ENCODE measurements at places on chromosomes 12 and 14.

GRCh38 chr14:96105926-96106441 lies 66.8 kb downstream of the C14orf132 start:
- no peak for DNase-seq

DNA sequence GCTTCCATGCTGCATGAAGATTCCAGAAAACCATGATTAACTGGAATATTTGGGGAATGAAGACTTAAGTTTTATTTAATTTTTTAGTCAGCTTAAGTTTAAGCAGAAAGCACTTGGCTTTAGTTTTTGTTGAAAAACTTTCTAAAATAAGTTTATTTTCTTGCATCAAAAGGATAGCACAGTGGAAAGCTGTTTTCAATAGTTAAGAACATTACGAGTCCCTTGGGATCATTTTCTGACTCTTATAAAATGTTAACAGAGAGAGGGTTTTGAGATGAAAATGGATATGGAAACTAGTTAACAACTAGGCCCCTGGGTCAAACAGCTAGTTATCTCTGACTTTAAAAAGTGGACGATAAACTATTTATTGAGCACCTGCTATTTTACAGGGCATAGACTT lies 181.9 kb upstream of the SLC38A2 start:
- no peak for DNase-seq

- no peak for DNase-seq
Measured at GRCh38 chr14:43116341-43116740, 1390.7 kb downstream of the FSCB start.

DNA sequence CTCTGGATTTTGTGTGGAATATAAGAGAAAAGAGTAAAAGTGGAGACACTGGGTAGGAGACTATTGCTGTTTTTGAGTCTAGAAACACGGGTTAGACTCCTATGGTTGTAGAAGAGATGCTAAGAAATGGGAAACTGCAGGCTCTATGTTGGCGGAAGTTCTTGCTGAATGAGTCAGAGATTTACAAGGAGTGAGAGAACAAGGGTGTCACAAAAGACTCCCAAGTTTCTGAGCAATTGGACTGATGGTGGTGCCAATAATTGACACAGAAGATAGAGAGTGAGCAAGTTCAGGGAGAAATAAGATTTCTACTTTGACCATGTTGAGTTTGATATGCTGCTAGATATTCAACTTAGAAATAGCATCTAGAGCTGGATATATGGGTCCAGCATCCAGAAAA lies 2.6 kb upstream of the PRKD1 start:
- DNase-seq, result peak; percentile 43

DNA sequence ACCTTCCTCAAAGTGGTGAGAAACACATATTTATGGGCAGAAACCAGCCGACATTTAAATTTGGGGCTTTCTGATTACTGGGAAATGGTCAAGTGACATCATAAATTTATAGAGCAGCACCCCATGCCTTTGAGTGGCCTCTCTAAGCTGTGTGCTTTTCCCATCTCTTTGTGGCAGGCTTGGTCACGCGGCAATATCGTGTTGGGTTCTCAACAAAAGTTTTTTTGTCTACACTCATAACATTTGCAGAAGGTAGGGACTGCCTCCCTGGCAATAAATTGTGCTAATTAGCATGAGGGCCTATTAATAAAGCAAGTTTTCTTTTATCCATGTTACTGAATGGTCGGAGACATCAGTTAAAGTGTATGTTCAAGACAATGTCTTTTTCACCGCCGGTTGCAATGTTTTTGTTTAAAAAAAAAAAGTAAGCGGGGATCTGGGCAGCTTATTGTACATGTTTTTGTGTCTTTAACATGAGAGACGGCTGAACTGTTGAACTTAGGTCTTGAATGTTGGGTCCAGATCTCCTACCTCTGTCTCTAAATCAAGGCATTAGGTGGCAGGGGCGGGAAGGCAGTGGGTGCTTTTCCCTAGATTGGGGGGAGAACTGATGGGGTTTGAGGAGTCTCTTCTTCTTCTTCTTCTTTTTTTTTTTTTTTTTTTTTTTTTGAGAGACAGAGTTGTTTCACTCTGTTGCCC lies 193.3 kb downstream of the PHETA1 start:
- DNase-seq, result no peak

DNA sequence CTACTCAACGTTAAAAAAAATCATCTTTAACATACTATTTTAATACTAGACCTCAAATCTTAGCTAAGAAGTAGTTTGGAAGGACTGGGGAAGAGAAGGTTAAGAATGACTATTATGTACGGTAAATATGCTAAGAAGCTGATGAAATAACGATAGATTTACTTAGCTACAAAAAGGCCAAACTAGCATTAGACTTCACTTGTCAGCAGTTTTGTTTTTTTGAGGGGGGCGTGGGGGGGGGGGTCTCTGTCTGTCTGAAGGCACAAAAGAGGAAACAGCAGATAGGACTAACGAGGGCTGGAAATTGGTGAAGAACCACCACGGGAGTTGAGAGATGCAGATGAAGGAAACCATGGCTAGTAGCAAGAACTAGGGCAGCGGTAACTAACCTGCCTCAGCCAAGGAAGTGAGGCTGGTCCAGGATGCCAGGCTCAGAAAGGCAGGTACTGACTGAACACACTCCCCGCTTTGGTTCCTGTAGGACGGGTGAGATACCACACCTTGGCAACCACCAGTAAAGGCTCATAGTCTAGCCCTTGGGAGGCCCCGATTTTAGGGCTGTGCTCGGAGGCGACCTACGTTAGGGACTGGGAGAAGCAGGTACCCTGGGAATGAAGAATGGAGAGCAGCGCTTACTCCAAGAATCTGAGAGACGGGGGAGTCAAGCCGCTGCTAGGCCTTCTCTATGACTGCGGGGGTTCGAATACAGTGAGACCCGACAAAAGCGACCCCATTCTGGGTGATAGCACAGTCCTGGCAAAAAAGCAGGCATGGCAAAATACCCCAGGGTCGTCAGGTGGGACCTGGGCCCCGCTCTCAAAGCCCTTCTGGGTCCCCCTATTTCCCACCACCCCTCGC lies 675 bp downstream of the NEDD8 start:
- no peak for DNase-seq

- peak; percentile 26 for DNase-seq
Measured at GRCh38 chr14:71050227-71050823, 143.1 kb downstream of the PCNX1 start.

- DNase-seq, result peak; percentile 6
Measured at GRCh38 chr12:57342207-57342691, 88.6 kb downstream of the R3HDM2 start.

- DNase-seq, result no peak
Measured at GRCh38 chr14:24042746-24043145, 9.1 kb upstream of the CARMIL3 start.

GRCh38 chr14:77032844-77033621 lies 4.5 kb upstream of the IRF2BPL start:
- DNase-seq, result peak; percentile 98

DNA sequence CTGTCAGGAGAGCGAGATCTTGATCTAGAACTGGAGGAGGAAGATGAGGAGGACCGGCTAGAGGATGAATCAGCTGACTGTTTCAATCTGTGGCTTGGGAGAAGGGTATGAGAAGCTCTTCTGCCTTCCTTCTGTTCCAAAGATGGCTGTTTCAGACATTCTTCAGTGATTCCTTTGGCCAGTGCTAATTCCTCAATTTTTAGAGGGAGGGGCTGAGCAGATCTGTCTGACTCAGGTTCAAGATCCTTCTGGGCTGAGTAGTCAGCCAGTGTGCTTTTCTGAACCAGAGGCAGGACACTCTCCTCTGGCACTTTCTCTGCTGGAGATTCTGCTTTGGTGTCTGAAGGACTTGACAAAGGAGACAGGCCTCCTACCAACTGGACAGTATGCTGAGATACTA lies 15.2 kb downstream of the ACIN1 start:
- peak; percentile 54 for DNase-seq

DNA sequence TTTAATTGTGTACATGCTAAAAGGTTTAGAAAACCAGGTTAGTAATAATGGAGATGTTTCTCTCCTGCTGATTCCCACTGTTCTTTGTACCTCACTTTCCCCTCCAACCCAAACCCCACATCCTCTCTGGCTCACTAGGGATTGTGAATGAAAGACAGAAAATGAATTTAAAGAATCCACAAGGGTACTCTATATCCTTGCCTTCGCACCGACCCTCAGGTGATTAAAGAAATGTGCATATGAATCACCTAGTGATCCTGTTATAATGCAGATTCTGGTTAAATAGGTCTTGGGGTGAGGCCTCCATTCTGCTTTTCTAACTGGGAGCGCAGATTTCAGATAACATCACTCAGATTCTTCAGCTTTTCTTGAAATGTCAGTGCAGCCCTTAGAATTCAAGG lies 84.3 kb upstream of the OTX2 start:
- no peak for DNase-seq

DNA sequence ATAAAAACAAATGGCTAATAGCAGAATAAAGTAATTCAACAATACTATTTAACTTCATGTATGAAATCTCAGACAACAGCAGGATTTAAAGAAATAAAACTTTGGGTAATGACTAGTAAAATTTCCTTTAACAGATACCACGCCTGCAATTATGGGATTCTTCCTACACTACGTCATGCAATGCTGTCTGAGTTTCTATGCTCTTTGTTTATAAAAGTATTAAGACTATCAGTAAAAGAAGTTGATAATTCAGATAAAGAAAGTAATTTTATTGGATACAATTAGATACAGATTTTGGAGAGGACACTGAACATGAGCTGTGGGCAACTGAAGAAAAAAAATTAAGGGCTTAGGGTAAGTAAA lies 308.4 kb upstream of the LRFN5 start:
- no peak for DNase-seq

GRCh38 chr14:58535044-58535443 lies 102.7 kb upstream of the DACT1 start:
- peak; percentile 87 for DNase-seq

DNA sequence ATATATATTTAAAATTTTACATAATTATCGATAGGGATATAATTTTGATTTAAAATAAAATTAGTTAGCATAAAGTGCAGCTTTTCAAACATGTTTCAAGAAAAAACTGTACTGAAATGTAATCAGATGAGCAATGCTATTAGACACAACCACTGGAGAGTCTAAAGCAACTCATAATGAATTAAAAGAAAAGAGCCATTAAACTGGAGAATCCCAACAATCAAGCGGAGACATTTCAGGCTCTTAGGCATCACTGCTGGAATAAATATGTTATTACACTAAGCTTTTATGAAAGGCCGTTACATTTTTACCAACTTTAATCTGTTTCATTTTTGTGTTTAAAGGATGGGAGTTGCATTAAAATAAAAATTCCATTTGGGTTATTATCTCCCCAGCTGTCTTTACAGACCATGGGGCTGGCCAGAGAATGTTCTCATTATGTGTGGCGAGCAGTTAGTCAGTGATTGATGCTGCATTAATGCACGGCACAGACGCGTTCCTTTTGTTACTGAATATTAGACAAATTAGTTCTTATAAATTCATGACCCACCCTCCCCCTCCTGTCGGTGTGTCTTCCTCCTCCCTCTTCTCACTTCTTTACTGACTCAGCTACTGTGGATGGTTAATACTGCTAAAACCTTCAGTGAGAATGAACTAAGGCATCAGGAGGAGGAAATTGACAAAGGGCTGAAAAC lies 156.8 kb downstream of the PDZRN4 start:
- DNase-seq, result no peak

DNA sequence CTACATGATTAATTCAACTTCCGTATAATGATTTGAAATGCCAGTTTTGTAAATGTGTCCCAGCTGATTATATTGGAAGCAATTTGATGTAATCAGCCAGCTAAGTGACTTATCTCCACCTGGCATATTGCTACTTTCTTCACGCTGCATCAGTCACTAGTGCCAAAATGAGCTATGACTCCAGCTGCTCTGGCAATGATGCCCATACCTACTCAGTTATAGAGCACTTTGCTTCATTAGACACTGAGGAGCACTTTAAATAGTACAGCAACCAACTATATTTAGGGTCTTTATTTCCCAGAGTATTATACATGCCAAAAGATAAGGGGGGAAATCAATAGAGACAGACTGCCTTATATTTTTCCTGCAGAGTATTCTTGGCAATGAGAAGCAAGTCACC lies 67.9 kb upstream of the LIN7A start:
- no peak for DNase-seq

DNA sequence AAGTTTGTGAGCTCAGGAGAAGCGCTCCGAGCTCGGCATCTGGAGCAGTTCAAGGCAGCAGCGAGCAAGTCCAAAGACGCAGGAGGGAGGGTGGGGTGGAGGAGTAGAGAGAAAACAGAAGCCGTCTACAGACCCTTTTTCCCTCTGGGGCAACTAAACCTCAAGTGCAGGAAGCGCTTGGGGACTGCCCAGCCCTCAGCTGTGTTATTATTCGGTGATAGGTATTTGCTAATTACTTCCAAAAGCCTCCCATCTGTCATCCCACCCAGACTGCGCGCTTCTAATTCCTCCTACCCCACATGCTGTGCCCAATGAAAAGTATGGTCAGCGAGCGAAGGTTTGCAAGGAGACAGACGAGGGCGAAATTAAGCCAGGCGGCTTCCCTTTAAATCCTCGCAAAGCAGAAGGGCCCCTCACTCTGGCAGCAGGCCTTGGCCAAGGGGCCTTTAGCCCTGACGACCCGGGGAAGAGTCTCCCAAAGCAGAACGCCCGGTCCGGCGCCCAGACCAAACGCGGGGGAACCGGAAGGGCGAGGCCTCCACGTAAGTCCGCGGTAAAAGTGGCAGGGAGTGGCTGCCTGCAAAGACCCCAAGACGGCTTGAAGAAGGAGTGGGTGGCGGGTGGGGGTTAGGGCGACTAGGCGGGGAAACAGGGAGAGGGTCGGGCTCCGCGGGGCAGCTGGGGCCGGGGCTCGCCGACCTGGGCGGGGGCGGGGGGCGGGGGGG lies 507 bp upstream of the CD9 start:
- DNase-seq, result peak; percentile 48

DNA sequence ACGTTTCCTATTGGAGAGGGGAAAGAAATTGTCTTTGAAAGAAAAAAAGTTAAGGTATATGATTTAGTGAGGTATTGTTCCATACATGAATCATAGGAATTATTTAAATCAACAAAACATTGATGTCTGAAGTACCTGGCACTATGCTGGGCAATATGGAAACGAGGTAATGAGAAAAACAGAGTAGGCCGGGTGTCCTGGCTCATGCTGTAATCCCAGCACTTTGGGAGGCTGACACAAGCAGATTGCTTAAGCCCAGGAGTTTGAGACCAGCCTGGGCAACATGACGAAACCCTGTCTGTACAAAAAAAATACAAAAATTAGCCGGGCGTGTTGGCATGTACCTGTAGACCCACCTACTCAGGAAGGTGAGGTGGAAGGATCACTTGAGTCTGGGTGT lies 45.9 kb downstream of the AEBP2 start:
- DNase-seq, result no peak

All from fibroblast of skin of back (primary cell).